Hypothalamus (tissue), 51 donors: ENCODE measurements at places on chromosomes 11 and 22.
A peak's percentile ranks its signal among the peaks of the same experiment; 100 is the strongest.

DNA sequence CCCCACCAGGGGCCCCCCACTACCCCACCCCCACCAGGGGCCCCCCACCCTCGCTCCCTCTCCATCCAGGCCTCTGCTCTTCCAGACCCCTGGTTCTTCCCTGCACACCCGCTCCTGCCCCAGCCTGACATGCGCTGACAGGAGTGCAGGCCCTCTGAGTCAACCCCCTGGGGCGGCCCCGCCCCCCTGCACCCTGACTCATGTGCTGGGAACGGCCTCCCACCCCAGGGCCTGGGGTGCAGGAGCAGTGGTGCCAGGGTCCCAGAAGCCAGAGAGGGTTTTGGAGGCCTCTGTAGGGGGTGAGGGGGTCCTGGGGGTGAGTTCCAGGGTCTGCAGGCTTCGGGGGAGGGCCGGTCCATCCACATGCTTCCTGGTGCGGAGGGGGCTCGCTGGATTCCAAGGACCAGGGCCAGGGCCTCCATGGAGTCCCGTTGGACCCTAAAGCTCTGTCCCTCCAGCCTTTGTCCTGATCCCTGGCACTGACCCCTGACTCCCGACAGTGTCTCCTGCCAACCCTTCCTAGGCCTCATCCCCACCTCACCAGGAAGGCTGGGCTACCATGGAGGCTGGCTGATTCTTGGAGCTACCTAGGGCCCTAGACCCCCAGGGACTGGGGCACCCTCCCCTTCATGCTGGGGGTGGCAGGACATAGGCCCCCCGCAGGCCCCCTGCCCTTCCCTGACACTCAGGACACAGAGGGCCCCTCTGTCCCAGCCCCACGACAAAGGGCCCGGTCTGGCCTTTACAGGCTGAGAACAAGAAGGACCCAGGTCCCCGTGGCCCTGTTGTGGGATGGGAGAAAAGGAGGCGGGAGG, 583 bp upstream of the PKP3 start:
- DNase-seq: no peak

DNA sequence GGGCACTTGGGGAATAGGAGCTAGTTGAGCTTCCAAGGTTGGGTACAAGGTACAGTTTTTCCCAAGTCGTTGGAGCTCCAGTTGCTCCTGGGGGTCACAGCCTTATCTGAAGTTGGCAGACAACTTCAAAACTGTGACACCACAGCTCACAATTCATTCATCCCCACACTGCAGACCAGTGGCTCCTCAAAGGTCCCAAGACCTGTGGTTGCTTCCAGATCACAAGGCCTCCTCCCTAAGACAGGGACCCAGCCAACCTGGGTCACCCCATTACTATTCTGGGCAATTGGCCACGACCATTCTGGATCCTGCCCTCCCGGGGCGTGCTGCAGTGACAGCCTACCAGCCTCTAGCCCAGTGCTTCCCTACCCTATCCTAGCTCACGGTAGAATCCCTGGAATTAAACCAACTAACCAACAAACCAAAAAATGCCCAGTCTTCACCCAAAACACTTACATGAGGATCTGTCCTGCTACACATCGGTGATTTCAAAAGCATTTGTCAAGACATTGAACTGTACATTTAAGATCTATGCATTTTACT, 862 bp upstream of the PDXP start:
- DNase-seq: peak; percentile 34

- DNase-seq: no peak
Observed at GRCh38 chr11:69489746-69490365, 8.4 kb downstream of the LINC01488 start.

DNA sequence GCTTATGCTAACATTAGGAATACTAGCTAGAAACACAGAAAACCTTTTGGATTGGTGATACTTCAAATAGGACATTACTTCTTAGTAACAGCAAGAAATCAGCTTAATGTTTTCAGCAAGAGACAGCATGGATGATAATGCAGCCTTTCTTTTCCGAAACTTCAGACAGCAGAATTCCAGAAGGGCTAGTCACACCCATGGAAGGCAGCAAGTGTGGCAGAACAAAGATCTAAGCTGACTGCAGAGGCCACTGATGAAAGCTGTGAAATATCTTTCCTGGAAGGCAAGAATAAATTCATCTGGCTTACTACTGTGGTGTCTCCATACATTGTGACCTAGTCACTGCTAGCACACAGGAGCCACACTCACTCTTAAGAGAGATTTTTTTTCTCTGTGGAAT, 100.3 kb downstream of the CCDC83 start:
- no peak for DNase-seq

DNA sequence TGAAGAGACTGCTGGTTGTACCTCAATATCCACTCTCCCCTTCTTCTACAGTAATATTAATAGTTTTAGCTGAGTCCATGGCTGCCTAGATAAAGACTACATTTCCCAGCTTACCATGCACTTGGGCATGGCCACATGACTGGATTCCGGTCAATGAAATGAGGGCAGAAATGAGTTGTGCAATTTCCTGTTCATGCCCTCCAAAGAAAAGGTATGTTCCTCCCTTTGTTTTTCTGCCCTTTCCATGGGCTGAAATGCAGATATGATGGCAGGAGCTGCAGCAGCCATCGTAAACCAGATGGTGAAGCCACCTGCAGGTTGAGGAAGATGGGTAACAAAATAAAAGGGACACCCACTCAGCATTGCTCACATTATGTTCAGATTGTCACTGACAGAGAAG, 15.3 kb upstream of the ELFN2 start:
- no peak for DNase-seq

DNA sequence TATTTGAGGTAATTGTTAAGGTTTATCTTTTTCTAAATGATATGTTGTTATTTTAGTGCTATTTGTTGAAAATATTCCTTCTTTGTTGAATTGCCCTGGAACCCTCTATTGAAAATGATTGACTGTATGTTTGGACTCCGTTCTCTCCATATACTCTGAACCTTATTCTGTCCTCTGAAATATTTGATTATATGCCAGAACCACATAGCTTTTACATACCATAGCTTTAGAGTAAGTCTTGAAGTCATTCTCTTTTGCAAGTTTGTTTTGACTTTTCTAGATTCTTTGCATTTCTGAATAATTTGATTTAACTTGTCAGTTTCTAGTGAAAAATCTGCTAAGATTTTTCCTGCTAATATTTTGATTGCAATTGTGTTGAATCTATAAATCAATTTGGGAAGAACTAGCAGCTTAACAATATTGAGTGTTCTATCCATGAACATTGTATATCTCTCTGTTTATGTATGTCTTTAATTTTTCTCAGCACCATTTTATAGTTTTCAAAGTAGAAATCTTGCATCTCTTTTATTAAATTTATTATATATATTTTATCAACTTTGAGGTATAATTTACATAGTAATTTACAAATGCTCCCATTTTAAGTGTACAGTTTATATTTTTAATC, 51.7 kb upstream of the PITPNB start:
- DNase-seq: no peak

- peak; percentile 8 for DNase-seq
Observed at GRCh38 chr11:33064033-33064825, 24.9 kb downstream of the TCP11L1 start.

DNA sequence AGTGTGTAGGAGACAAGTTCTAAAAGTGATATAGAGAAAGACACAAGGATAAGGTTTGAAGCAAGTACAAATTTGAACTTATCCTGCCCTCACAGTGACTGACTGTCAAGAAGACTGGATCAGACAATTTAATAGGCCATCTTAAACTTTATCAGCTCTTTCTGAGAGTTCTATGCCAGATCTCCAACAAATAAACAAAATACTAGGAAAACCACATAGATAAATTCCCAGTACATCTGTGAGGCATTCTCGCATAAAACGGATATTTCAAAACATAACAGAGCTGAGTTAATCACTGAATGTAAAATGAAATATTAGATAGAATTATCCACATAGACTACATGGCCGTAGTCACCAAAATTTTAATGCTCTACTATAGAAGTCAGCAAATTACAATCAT, 120.9 kb upstream of the LUZP2 start:
- DNase-seq: no peak

DNA sequence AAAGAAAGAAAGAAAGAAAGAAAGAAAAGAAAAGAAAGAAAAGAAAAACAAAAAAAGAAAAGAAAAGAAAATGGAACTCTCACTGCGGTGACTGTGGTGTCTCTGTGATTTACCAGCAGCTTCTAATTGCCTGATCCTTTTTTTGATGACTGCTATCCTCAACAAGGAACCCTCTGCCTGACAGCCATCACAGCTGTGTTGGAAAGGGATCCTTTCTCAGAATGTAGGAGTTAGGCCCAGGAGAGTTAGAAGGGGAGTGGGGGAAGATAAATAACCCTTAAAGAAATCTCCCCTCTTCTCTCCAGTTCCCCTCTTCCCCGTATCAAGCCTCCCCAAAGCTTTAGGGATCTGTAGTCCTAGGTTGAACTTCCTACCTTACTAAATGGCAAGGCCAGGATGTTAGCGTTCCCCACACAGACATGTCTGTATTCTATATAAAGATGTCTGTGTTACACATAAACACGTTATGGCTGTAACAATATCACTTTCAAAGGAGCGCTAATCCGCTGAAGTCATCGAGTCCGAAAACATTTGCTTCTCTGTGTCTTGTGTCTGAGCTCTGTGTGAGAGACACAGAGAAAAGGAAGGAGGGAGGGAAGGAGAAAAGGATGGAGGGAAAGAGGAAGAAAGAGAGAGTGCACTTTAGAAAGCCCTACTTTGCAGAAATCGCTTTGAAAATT, 26.8 kb upstream of the WT1 start:
- no peak for DNase-seq

- DNase-seq: peak; percentile 38
Observed at GRCh38 chr11:68066742-68067141, 27.9 kb downstream of the TCIRG1 start.

DNA sequence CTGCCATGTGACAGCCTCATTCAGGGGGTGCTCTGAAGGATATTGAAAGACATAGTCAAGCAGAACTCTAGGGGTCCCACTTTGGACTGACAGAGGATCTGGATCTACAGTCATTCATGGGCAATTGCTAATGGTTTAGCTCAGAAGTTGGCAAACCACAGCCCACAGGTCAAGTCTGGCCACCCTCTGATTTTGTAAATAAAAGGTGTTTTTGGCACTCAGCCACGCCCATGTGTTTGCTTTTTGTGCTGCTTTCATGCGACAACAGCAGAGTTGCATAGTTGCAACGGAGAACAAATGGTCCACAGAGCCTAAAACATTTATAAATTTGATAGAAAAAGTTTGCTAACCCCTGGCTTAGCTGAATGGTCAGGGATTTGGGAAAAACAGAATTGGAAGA, 41.7 kb downstream of the RPS6KA4 start:
- no peak for DNase-seq

- no peak for DNase-seq
Observed at GRCh38 chr22:19396934-19397733, 34.4 kb downstream of the HIRA start.
